Activated CD8-positive, alpha-beta memory T cell treated with anti-CD3 and anti-CD28 coated beads for 1 hour (primary cell): ENCODE measurements at places on chromosomes 6 and 20.

DNA sequence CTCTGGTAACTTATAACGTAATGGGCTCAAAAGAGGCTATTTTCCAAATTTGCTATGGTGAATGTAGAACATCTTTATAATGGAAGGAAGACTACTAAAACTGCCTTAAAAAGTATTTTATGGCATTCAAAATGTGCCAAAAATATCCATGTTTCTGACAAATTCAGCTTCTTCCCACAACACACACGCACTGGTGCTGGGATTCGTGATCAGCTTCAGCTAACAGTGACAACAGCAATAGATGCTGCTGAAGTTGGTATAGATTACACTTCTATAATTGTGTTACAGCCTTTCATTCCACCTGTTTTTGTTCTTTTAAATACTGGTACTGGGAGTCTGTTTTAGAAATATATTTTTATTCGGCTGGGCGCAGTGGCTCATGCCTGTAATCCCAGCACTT, 19.0 kb downstream of the NUDT3 start:
- DNase-seq, result no peak

DNA sequence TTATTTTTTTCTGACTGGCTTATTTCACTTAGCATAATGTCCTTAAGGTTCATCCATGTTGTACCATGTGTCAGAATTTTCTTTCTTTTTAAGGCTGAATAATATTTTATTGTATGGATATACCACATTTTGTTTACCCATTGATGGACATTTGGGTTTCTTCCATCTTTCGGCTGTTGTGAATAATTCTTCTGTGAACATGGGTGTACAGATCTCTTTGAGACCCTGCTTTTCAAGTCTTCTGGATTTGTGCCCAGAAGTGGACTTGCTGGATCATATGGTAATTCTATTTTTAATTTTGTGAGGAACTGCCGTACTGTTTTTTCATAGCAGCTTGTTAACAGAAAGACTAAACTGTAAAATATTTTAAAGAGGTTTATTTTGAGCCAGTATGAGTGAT, 94.6 kb upstream of the TMEM181 start:
- no peak for DNase-seq

- DNase-seq, result no peak
Measured at GRCh38 chr6:7282097-7282906, 30.7 kb downstream of the SSR1 start.

- DNase-seq, result no peak
Measured at GRCh38 chr6:3457710-3458602, 1.1 kb upstream of the SLC22A23 start.

GRCh38 chr6:116359131-116359530, 11.6 kb upstream of the DSE start:
- DNase-seq, result no peak

DNA sequence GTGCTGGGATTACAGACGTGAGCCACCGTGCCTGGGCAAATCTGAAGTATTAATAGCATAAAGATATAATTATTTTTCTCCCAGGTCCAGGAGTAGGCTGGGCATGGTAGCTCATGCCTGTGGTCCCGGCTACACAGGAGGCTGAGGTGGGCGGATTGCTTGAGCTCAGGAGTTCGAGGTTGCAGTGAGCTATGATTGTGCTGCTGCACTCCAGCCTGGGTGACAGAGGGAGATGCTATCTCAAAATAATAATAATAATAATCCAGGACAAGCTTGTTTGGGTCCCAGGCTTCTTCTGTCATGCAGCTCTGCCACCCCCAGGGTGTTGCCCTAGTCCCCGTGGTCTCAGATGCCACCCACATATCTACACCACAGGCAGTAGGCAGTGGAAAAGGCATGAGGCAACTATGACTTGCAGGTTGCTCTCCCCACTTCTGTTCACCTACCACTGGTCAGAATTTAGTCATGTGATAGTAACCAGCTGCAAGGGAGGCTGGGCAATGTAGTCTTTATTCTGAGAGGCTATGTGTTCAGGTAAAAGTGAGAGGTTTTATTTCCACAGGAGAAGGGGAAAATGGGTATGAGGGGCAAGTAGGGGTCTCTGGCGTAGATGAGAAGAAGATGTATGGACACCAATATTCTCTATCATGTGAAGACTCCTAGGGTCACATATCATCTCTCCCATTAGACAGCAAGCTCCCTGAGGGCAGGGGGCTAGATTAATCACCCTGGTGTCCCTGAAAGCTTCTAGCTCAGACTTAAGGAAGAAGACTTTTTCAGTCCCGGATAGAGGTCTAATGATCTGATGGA, 25.7 kb downstream of the TCF15 start:
- no peak for DNase-seq

DNA sequence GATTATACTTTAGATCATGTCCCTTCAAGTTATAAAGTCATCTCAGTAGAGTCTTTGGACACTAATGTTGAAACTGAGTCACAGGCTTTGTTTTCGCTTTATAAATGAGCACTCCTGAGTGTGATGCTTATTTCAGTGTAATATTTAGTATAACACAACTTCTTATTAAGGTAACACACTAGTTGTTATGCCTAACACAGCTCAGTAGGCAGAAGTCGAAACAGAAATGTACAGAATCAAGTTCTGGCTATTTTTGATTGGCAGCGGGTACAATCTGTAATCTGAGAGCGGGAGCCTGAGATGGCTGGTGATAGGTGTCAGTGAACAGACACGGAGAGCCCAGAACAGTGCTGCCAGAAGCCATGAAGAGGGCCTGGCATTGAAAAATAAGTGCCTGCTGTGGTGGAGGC, 11.4 kb downstream of the HECA start:
- no peak for DNase-seq

GRCh38 chr20:37137547-37137946, 41.6 kb upstream of the RPN2 start:
- no peak for DNase-seq

DNA sequence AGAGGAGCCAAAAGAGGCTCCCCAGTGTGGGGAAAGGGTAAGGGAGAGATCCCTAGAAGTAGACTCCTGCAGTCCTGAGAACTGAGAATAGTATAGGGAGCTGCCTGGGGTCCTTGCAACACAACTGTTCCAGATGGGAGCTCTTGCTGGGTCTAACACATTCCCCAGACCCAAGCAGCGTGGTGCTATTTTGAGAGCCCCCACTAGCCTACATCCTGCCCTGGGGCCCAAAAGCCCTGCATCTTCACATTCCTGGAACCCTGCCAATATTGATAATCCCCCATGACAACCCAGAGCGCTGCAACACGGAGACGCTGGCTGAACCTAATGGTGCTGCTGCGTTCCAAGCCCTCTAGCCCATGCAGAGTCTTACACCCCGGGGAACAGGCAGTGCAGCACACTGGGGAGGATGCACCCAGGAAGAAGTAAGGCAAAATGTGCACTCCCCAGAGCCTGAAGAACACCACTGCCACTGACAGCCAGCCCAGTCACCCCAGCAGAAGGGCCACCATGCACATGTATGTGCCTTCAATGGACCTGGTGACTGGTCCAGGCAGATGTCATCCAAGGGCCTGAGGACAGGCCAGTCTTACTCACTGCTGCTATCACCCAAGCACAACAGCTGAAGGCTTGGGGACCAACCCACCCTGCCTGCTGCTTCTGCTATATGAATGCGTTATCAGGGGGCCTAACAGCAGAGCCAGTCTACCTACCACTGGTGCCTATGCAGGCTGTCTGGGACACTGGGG, 7.0 kb upstream of the RNF217 start:
- no peak for DNase-seq

DNA sequence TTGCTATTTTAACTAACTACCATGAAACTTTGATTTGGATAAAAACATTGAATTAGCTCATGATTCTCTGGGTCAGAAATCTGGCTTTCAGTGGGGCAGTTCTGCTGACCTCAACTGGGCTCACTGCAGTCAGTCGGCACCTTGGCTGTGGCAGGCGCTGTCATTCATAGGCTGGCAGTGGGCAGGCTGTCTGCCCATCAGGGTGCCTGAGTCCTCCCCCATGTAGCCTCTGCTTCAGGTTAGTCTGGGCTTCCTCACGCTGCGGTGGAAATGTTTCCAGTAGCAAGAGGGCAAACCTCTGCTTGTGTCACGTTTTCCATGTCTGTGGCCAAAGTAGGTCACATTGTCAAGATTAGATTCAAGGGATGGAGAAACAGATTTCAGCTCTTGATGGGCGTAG, 251.0 kb upstream of the TCF21 start:
- no peak for DNase-seq

DNA sequence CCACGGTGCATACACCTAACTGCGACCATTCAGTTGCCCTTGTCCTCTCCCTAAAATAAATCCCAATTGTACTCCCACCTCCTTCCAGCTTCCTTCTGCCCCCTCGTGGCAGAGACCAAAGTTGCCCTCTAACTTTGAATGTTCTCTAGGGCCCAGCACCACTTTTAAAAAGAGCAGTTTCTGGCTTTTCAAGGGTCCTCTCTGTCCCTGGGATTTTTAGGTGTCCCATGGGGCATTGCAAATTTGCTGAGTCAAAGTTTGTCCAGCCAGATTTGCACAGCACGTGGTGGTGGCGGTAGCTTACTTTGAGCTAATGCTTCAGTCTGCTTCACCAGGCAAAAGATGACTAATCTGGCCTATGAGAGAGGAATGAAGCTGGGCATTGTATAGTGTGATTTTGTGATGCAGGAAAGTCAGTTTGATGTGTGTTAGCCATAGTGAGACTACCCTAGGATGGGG, 100.2 kb downstream of the PERP start:
- no peak for DNase-seq

DNA sequence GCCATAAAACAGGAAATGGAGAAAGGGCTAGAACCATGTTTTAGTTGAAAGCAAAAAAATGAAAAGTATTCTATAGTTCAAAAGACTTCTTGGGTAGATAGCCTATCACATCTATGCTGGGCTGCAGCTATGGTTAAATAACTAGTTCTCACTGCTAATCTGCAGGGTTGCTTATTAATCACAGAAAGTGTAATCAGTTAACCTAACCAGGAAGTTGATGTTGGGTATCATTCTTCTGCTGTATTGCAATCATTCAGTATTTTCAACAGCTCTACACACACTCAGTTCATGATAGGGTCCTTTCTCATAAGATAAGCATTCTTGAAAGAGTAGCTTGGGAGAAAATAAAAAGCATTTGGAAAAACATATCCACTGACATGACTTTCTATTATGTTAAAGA, 135.2 kb upstream of the TCF21 start:
- no peak for DNase-seq

GRCh38 chr20:25039697-25040437, 18.1 kb downstream of the ACSS1 start:
- no peak for DNase-seq

- DNase-seq, result no peak
Measured at GRCh38 chr6:3409699-3410384, 47.0 kb downstream of the SLC22A23 start.

GRCh38 chr6:110329714-110330436, 28.3 kb downstream of the METTL24 start:
- DNase-seq, result no peak

GRCh38 chr20:32411955-32412706, 54.0 kb downstream of the ASXL1 start:
- DNase-seq, result no peak

DNA sequence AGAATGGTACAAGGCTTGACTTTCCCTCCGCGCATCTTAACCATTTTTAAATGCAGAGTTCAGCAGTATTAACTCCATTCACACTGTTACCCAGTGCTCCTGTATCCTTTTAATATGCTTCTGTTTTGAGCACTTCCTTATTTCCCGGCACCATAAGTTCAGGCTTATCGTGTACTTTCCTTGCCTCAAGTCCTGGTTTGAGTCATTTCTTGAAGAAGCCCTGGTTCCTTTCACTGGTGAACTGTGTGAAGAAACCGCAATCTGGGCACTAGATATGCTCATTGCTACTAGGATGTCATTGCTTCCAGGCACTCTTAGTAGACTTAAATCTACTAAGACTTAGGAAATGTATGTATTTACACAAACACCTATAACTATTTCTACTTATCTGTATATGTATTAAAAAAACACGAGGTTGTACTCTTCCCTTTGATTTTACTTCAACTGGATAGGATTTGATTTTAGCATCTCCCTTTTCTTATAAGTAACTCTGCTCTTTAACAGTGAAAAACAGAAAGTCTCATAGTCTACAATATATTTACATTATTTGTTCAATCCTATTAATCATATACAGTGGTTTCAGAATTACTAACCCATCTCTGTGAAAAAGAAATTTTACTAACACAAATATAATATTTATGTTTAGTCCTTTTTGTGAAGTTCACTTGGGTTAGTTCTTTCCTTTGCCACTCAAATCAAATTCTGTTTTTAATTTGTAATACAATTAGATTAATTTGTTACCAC, 135.5 kb downstream of the CDKAL1 start:
- no peak for DNase-seq

DNA sequence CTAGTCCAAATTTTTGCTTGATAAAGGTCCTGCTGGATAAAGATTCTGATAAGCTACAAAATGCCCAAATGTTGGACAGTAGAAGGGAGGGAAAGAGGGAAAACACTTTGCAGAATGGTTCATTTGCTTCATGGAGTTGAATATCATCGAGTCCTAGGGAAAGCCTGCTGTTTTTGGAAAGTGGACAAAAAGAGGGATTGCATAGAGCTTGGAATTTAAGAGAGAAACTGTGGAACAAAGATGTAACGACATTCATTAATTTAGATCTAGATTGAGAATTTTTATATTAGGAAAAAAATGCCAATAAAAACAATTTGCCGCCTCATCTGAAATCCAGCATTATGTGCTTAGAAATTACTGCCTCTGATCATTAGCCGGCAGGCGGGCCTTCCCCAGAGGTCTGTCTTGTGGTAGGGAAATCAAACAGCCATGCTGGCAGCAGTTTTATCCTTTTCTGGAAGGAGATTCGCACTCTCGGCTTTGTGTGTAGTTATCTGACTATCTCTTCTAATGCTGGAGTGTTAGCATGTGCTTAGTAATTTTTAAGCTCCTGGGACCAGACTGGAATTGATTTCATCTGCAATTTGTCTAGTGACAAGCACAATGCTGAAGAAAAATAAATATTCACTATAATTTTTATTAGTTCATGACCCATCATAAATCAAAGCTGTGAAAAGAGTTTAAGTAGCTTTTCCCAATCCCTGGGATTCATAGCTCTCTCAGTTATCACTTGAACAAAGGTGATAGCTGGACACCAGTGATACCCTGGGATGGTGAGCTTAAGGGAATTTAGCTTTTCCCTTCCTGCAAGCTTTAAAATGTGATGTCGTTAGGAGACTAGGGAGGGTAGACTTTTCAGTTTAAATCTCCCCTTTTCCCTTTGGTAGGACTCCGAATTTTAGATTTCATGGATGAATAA, 329.5 kb downstream of the PRL start:
- DNase-seq, result no peak

GRCh38 chr6:91029211-91029610, 442.3 kb upstream of the MAP3K7 start:
- no peak for DNase-seq

GRCh38 chr6:105836379-105836778, 249.8 kb upstream of the PRDM1 start:
- no peak for DNase-seq

- DNase-seq, result no peak
Measured at GRCh38 chr6:15948930-15949900, 179.7 kb upstream of the MYLIP start.

- DNase-seq, result no peak
Measured at GRCh38 chr6:43702534-43703440, 15.2 kb upstream of the MRPS18A start.

- DNase-seq, result no peak
Measured at GRCh38 chr6:138499303-138500018, at the start of gene NHSL1. TSS of gene NHSL1 (minus strand) at chr6:138499494. CDS start at chr6:138499290, 204 bp downstream.
